ENCODE measurements at places on chromosomes 6 and 20. TPM values are rescaled to one million over a fixed set of nuclear protein-coding genes. Genes with fewer than 3 reads are reported as not detected.

CPXM1 gene
- 1.1 TPM for polyA plus RNA-seq

BMP2 gene
- polyA plus RNA-seq, result 4.3 TPM

FGD2 gene
- polyA plus RNA-seq, result 3.2 TPM

- H3K27ac ChIP-seq, result no peak overlapping the region
- no peak for DNase-seq
- no peaks in the 10 kb centered on the region for H3K4me1 ChIP-seq
Observed at GRCh38 chr6:13558718-13559117, 15.7 kb upstream of the SIRT5 start.

- H3K36me3 ChIP-seq, result no peaks in the 10 kb centered on the region
- no peak overlapping the region for H3K27ac ChIP-seq
- no peak overlapping the region for H3K4me3 ChIP-seq
- no peak for DNase-seq
- no peaks in the 10 kb centered on the region for H3K27me3 ChIP-seq
Observed at GRCh38 chr20:35575958-35576357, 34.1 kb downstream of the ERGIC3 start.

HLA-DQA2 gene
- polyA plus RNA-seq, result not detected

CAP2 gene
- polyA plus RNA-seq, result 4.0 TPM

- H3K4me1 ChIP-seq, result no peaks in the 10 kb centered on the region
- no peaks in the 10 kb centered on the region for H3K36me3 ChIP-seq
- H3K4me3 ChIP-seq, result no peak overlapping the region
- no peak for DNase-seq
- H3K27me3 ChIP-seq, result no peaks in the 10 kb centered on the region
- no peak overlapping the region for H3K27ac ChIP-seq
Observed at GRCh38 chr6:45012687-45013086, 315.4 kb upstream of the RUNX2 start.
